ENCODE measurements at places on chromosomes 3 and 15.

GRCh38 chr15:66789029-66790025 lies 87.3 kb downstream of the SMAD6 start:
- DNase-seq = no peak

DNA sequence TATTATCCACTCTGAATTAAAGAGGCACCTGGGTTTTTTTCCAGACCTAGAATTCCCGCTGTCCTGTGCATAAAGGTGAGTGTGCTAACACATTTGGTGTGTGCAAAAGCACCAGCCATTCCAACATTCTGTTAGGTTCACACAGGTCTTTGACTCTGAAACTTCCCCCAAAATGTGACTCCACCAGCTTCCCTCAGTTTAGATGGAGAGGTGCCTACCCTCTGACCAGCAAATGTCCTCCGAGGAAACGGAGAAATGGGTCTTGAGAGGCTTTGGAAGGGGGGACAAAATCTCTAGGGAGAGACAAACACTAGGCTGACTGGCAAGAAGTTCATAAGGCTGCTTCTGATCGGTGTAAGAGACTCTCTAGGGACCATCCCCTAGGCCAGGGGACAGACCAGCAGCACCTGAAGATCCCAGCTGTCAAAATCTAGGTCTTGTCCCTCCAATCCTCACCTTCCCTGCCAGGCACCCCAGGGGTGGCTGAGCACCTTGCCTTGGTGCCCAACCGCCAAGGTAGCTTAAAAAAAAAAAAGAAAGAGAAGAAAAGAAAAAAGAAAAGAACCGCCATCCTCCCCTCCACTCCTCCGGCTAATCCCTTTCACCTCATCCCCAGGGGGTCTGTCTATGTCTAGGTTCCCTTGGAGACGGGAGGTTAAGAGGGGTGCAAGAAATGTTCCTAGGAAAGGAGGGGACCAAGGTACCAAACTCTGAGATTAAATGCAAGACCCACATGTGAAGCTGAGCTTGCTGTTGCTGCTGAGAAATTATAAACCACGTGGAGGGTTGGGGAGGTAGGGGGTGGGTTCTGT lies 2.0 kb upstream of the MECOM start:
- no peak for DNase-seq

DNA sequence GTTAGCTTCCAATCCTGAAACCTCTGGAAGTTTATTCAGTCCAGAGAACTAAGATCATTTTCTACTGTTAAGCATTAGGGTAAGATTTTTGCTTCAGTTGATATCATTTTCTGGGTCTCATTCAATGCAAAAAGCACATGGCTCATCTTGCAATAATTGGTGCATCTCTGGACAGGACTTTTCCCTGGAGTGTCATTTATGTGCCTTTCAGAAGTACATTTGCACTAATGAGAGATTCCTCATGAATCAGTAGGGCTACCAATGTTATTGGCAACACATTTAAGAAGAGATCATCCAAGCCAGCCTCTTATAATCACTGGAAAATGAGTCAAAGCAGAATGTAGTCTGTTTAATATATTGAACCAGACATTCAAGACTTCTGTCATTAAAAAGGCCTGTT lies 224.2 kb upstream of the CHRNA7 start:
- DNase-seq = no peak

DNA sequence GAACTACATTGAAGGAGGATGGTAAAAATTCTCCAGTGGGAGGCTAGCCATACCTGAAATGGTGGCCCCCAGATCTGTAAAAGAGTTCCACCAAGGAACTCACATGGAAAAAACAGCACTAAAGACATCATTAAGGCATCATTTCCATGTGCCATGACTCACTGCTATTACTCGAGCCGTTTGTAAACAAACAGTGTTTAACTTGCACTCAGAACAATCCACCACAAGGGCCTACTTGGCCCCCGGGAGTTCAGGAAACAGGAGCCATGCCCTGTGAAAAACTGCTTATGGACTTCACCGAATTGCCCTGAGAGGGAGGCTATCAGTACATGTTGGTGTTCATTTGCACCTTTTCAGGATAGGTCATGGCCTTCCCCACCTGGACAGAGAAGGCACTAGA lies 18.2 kb downstream of the CCR4 start:
- no peak for DNase-seq

GRCh38 chr3:122920986-122921385 lies 106.6 kb downstream of the SEMA5B start:
- DNase-seq = no peak

DNA sequence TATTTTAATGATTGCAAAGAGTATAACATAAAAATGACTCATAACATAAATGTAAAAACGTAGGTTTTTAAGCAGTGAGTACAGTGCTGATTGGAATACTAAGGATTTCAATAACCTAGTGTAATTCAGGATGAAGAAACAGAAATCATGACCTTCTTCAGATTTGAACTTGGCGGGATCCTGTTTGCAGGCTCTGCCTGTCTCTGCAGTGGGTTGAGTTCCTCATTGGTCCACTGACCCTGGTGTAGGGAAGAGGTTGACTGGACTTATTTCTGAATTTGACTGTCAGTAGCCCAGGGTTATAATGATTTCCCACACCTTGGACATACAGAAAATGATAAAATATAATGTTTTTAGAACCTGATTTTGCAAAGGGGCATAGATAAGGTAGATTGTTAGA lies 171.7 kb downstream of the FNDC3B start:
- no peak for DNase-seq

DNA sequence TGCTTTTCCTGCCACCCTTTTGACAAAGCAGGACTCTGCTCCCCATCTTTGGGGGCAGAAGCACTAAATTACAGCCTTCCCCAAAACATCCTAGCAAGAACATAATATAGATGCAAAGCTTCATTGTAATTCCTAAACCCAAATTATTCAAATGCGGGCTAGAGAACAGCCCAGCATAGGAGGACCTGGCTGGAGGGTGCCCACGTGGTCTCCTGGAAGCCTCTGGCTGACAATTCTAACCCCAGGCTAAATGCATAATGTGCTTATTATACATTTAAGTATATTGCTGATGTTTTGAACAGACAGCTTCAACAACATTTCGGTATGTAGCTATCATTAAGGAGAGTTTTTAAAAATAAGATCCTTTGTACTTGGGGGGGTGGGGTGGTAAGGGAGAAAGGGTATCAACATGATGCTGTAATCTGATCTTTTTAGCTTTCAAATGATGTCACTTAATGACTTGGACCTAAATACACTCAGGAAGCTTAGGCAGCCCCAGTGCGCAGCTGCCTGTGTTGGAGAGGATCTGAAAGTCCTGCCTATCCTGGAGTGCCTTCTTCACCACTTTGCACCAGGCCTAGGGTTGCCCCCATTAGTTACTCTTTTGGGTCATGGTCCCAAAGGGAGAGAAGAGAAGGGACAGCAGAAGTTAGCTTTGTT lies 57.2 kb upstream of the USP3 start:
- DNase-seq = no peak

DNA sequence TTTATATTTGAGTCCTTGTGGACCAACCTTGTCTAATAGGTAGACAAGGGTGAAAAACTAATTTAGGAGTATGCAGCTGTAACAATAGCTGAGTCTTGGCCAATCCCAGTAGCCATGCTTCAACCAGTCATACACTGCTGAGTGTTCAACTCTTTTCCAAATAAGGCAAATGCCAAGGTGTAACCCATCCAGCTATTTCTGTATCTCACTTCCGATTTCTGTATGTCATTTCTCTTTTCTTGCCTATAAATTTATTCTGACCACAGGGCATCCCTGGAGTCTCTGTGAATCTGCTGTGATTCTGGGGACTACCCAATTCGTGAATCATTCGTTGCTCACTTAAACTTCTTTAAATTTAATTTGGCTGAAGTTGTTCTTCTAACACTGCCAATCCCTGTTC lies 93.2 kb downstream of the MAGI1 start:
- DNase-seq = no peak

- no peak for DNase-seq
Observed at GRCh38 chr3:72093270-72093991, 308.5 kb upstream of the PROK2 start.

DNA sequence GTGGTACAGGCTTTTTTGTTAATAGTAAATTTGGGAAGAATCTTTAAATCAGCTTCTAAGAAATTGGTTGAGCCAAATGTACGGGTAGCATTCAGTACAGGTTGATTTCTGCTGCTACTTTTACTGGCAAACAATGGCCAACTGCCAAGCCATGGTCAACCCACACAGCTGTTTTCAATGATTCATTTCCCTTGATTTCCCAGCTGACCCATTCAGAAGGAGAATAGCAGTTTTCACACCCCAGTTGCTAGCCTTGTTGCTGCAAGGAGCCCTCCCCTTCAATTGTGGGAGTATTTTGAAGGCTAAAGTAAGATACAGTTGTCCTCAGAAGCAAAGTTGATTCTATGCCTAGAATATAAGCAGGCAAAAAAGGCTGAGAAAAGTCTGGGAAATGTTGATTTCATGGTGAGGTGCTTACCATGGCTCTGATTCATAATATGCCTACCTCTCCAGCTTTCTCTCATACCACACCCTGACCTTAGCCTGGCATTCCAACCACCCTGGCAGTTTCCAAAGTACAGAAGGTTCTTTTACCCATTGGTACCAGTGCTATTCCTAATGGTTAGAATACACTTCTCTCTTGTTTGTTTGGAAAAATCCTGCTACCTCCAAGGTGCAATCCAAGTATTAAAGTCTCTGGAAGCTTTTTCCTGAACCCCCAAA lies 320.3 kb upstream of the TGFBR2 start:
- no peak for DNase-seq

DNA sequence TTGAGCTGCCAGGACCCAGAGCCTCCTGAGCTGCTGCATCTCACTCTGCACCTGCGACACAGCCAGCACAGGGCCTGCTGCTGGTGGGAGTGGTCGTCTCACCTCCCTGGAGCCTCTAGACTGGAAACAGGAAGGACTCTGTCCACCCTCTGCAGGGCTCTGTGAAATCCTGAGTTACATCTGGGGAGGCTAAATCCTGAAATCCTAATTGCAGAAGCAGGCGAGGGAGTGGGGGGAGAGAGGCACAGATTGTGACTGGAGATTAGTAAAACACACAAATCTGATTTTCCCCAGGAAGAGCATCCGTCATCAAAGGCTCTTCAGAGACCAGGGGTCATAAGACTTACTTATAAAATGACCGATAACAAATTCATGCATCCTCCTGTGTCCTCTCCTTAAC lies 31.6 kb upstream of the GABRG3 start:
- DNase-seq = no peak

DNA sequence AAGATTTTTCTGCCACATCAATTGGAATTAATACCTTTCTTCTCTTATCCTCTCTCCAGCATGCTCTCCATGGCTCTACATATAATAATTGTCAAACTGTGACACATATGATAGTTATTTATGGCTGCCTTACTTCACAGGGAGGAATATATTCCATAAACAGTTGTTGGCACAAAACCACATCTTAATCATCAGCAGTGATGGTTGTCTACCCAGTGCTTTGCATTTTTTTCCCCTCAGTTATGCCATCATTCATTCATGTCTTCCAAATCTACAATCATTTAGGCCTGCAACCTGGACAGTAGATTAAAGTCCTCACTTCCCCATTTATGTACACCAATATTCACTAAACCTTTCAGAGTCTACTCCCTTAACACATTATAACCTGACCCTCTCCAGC lies 107.7 kb downstream of the THRB start:
- no peak for DNase-seq
